ENCODE measurements at places on chromosomes 6 and 20. TPM values are rescaled to one million over a fixed set of nuclear protein-coding genes. Genes with fewer than 3 reads are reported as not detected.

The COL19A1 gene
- total RNA-seq: not detected

The ZFP57 gene
- total RNA-seq: not detected

The C20orf144 gene
- total RNA-seq: not detected

The EPHA7 gene
- 0.97 TPM for total RNA-seq

The HLA-DRB1 gene
- 2.3 TPM for total RNA-seq

The SLC22A3 gene
- 0.32 TPM for total RNA-seq

The CYP39A1 gene
- 0.15 TPM for total RNA-seq

The BFSP1 gene
- total RNA-seq: 2.9 TPM

The PCSK2 gene
- total RNA-seq: not detected

The MMUT gene
- total RNA-seq: 17.2 TPM

The PI3 gene
- not detected for total RNA-seq

The RGS17 gene
- total RNA-seq: 3.9 TPM

The VAPB gene
- total RNA-seq: 9.4 TPM

The DAAM2 gene
- total RNA-seq: not detected

The LINC00237 gene
- total RNA-seq: not detected

The OR2H1 gene
- total RNA-seq: not detected

The ENPP1 gene
- 3.6 TPM for total RNA-seq

The CAP2 gene
- total RNA-seq: 1.6 TPM

The SMLR1 gene
- total RNA-seq: not detected

The GGT7 gene
- 3.9 TPM for total RNA-seq

The SPAG4 gene
- 11.2 TPM for total RNA-seq

The TRIM31 gene
- not detected for total RNA-seq

The FOXA2 gene
- not detected for total RNA-seq

The PLTP gene
- 10.6 TPM for total RNA-seq

The SLC32A1 gene
- not detected for total RNA-seq

The C20orf204 gene
- 3.0 TPM for total RNA-seq

The TRIM40 gene
- not detected for total RNA-seq

The UFL1 gene
- 23.7 TPM for total RNA-seq

The BMP7 gene
- not detected for total RNA-seq

The SLC22A1 gene
- under 0.01 TPM for total RNA-seq

The COL9A1 gene
- total RNA-seq: not detected

The MYLK4 gene
- total RNA-seq: 0.32 TPM

The PTCRA gene
- not detected for total RNA-seq

The CGAS gene
- 13.5 TPM for total RNA-seq

The LKAAEAR1 gene
- total RNA-seq: 0.97 TPM

The HRH3 gene
- total RNA-seq: not detected

The EFCAB8 gene
- not detected for total RNA-seq

The NHSL1 gene
- total RNA-seq: 22.7 TPM

The KIF25 gene
- not detected for total RNA-seq

The RIPPLY2 gene
- total RNA-seq: not detected

The DACT2 gene
- not detected for total RNA-seq

The PPP1R3G gene
- 0.32 TPM for total RNA-seq

The GABBR1 gene
- 3.6 TPM for total RNA-seq

The TNFRSF6B gene
- 41.5 TPM for total RNA-seq

The EZR gene
- total RNA-seq: 95.2 TPM

The KIF6 gene
- total RNA-seq: not detected

The WFDC5 gene
- total RNA-seq: not detected
